ENCODE measurements at places on chromosomes 13 and 19. TPM values are rescaled to one million over a fixed set of nuclear protein-coding genes. Genes with fewer than 3 reads are reported as not detected.

GRCh38 chr13:63396746-63397145, 1981.1 kb upstream of the PCDH20 start:
- DNase-seq: no peak

CBLC gene
- total RNA-seq: not detected

DNA sequence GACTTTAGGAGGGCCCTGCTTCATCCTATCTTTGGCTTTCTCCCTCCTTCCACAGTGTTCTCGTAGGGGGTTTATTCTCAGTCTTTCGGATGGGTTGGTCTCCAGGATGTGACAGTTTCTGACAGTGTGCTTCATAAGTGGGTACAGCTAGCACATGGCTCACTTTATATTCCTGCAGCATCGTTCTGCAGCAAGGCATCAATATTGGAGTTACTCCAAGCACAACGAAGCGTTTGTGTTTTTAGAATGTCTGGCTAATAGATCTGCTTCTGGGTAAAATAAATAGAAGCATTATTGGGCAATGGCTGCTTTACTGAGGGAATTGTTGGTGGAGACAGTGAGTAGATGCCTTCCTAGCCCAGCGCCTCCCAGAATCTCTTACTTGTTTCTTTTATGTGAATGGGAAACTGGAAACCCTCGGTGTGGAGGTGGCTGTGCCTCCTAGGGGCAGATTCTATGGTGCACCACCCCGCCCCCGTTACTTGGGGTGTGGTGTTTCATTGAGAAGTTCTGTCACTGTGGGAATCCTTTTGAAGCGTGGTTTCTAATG, 2.0 kb downstream of the FARP1 start:
- no peak for DNase-seq

- no peak for DNase-seq
Measured at GRCh38 chr13:111946214-111946613, 120.7 kb upstream of the SOX1 start.

CCDC169 gene
- not detected for total RNA-seq

DNA sequence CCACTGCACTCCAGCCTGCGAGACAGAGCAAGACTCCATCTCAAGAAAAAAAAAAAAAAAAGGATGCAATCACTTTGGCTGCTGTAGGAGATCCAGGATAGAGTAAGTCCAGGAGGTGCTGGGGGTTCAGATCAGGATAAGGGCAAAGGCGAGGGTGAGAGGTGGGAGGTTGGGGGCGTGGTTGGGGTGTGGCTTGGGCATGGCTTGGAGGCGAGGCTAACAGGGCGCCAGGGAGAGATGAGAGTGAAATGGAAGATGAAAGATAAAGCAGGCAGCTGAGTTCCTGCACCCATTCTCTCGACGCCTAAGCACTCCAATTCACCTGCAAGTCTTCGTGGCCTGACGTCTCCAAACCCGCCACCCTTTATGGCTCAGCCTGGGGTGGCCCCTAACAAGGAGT, 25.0 kb upstream of the ZNRF4 start:
- DNase-seq: no peak

TUBA3C gene
- not detected for total RNA-seq

- DNase-seq: no peak
Measured at GRCh38 chr13:79245937-79246577, 160.0 kb downstream of the RBM26 start.

ITGBL1 gene
- total RNA-seq: not detected

TFDP1 gene
- 97.5 TPM for total RNA-seq

DNA sequence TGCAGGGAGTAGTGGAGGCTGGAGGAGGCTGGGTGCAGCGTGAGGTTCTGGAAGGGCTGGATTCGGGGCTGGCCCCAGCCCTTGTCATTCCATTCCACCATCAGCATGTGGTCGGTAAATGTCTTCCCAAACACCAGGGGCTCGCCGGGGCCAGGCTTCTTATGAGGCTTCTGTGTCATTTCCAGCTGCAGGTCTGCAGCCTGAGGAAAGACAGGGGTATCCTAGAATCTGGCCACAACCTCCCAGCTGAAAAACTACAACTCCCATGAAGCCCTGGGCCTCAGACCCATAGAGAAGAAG, 4.4 kb downstream of the BCAT2 start:
- DNase-seq: no peak

- no peak for DNase-seq
Measured at GRCh38 chr13:38395497-38395788, 45.8 kb downstream of the UFM1 start.

- no peak for DNase-seq
Measured at GRCh38 chr13:47897411-47898050, 103.5 kb downstream of the SUCLA2 start.

GRCh38 chr13:91372911-91373310, 25.4 kb downstream of the MIR17HG start:
- DNase-seq: no peak

ZNF253 gene
- 13.4 TPM for total RNA-seq

- DNase-seq: no peak
Measured at GRCh38 chr19:52070496-52070895, 21.9 kb upstream of the ZNF432 start.

DNA sequence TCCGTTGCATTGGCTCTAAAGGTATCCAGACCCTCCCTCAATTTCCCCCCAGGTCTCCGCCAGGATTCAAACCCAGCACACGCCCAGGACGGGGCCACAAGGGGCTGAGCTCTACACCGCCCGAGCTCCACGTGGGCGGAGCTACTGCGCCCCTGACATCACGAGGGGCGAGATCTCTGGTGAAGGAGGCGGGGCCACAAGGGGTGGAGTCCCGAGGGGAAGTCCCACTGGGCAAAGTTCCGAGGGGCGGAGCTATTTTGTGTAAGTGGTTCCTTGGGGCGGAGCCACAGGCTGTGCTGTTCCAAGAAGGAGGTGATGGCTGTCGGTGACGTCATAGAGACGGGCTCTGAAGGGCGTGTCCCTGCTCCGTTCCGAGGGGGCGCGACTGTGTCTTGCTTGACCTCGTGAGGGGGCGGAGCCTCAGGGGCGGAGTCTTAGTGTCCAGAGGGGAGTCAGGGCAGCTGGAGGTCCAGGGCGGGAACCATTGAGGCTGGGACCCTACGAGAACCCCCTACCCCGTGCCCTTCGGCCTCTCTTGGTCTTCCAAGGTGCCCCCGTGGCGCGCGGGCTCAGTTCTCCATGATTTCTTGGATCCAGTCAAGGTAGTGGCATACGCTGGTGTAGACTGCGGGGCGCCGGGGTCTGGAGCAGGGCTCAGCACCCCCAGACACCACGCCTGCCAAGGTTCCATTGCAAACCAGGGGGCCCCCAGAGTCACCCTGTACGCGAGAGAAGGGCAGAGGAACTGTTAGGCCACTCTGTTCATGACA, 1.3 kb upstream of the KLK8 start:
- DNase-seq: no peak

THSD1 gene
- total RNA-seq: 0.43 TPM

DNA sequence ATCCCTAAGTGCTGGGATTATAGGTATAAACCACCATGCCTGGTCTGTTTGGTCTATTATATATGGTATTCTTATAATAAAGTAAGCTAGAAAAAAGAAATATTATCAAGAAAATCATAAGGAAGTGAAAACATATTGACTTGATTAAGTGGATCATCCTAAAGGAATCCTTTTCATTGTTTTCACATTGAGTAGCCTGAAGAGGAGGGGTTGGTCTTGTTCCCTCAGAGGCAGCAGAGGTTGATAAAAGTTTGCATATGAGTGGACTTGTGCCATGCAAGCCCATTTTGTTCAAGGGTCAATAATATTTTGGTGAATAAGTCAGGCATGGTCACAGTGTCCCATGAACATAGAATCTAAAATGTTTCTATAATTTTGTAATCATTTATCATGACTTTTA, 52.7 kb downstream of the ZNF627 start:
- DNase-seq: no peak

- DNase-seq: no peak
Measured at GRCh38 chr19:4288091-4288777, 9.2 kb downstream of the SHD start.

DNA sequence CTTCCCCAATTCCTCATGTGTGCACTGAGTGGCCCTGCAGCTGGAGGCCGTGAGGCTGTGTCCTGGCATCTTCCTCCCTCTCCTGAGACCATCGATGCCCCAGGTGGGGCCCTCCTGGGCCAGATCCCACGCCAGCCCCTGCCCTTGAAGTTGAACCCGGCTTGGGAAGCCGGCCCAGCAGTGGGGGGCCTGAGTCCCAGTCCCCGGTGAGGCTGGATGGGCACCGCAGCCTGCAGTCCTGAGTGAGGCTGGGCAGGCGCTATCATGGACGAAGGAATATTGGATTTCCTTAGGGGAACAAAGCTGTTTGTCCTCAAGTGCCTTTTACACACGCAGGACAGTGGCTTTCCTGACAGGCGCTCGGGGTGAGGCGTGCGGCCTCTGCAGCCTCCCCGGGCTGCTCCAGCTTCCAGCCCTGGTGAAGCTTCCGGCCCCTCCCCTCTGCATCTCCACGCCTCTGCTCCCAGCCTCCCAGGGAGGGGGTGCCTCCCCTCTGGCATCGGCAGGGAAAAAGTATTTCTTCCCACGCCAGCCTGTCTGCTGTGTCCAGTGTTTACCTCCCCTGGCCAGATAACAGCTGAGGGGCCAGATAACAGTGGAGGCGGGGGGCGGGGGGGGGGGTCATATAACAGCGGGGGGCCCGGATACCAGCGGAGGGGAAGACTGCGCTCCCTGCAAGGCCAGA, 159.5 kb downstream of the KDM4B start:
- no peak for DNase-seq

DMKN gene
- total RNA-seq: 1.8 TPM

DNA sequence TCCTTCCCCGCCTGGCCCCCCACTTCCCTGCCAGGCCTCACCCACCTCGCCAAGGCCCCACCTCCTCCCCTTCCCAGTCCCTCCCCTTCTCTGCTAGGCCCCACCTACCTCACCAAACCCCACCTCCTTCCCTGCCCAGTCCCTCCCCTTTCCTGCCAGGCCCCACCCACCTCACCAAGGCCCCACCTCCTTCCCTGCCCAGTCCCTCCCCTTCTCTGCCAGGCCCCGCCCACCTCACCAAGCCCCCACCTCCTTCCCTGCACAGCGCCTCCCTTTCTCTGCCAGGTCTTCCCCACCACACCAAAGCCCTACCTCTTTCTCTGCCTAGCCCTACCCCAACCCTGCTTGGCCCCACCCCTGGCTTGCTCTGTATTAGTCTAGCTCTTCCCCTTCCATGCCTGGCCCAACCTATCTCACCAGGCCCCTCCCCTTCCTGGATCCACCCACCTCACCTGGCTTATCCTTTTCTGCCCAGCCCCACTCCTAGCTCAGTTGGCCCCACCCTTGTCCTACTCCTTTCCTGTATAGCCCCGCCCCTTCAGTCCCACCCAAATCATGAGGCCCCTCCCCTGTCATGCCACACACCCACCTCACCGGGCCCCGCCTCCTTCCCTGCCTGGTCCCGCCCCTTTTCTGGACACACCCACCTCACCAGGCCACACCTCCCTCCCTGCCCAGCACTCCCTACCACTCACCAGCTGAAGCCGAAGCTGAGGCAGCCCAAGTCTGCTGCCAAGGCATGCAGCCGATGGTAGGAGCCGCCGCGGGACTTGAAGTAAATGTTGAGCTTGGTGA, 16.2 kb downstream of the CERS1 start:
- DNase-seq: no peak

GRCh38 chr13:104357174-104357573, 1291.0 kb upstream of the SLC10A2 start:
- no peak for DNase-seq

DNA sequence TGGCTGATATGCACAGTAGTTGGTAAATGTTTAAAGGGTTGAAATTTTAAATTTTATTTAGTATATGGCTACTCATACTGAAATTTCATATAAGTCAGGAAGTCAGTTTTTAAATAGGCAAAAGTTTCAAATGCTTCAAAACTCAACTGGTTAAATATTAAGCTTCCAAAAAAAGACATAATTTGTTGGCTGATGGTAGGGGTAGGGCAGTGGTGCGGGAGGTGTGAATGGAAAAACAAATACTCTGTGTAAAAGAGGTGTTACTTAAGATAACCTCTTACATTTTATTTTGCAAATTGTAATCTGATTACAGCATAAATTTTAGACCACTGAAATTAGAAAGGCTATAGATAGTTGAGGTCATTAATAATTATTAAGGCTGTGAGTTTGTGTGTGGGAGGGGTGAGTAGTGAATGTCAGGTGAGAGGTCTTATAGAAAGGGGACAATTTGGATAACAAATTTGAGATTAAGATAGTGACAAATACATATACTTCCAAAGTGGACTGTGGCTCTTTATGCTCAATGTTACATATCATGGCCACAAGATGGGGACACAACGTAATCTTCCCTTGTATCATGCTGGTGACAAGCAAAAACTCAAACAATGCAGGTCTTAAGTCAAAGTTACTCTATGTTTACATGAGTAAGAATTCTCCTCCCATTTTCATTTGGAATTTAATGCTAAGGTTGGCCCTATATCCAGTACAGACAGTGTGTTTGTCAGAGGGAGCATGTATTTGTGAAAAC, 36.6 kb upstream of the OXGR1 start:
- DNase-seq: no peak

DNA sequence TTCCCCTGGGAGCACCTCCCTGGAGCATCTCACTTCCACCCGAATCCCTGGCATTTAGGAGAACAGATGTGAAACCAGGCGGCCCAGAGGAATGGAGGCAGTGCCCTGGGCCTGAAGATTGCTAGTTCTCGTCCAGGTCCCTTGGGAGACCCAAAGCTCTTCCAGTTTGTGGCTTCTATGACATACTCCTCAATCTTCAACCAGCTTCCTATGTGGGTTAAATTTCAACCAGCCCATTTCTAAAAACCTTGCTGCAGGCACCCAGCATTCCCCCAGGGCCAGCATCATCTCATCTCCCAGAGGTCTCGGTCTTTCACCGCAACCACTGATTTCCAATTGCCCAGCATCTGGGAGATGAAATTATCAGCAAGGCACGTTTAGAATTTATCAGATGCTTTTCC, 46.0 kb upstream of the STK24 start:
- no peak for DNase-seq

DNA sequence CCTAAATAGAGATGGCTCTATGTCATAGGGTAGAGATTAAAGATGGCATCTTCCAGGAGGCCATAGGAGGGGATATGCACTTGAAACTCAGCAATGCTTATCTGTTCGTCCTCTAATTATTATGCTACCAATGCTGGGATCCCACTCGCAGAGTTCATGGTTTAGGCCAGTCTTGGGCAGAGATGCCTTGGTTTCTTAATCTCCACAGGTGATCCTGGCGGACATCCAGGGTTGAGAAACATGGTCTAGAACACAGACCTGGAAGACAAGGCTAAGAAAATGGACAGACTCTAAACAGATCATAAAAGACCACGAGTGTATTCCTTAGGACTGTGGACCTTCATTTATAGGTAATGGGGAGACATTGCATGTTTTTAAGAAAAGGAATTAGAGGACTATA, 70.0 kb upstream of the IRS2 start:
- no peak for DNase-seq

- DNase-seq: no peak
Measured at GRCh38 chr19:11457831-11458230, 22.4 kb downstream of the PRKCSH start.

DNA sequence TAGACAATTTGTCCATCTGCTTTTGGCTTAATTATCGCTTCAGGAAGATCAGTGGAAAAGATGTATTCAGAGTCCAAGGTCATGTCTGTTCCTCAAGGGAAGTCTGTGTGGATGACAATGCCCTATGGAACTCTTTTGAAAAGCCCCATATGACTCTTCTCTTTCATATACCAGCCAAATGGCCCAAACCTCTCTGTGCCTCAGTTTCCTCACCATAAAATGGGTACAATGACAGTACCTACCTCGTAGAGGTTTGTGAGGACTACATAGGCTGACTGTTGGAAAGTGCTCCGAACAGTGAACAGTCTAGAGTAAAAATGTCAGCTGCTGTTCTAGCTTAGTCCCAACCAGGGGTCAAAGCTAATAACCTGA, 104.6 kb downstream of the COL4A2 start:
- no peak for DNase-seq

SOHLH2 gene
- not detected for total RNA-seq

- DNase-seq: no peak
Measured at GRCh38 chr19:35368378-35368777, 2.5 kb upstream of the GPR42 start.

LIM2 gene
- total RNA-seq: 2.1 TPM
